ENCODE measurements at places on chromosomes 6 and 20. TPM values are rescaled to one million over a fixed set of nuclear protein-coding genes. Genes with fewer than 3 reads are reported as not detected.

The SAPCD1 gene
- 5.8 TPM for total RNA-seq

The SLC22A16 gene
- 0.17 TPM for total RNA-seq

The LY6G6F gene
- total RNA-seq: not detected

The GTSF1L gene
- total RNA-seq: not detected

The REM1 gene
- total RNA-seq: not detected

The THBS2 gene
- total RNA-seq: 43.2 TPM

The TFB1M gene
- 26.5 TPM for total RNA-seq

The HLA-DPB1 gene
- 4.0 TPM for total RNA-seq

The SCRT2 gene
- not detected for total RNA-seq

The SPATA25 gene
- 0.15 TPM for total RNA-seq

The RSPH9 gene
- total RNA-seq: 0.74 TPM

The SLC17A1 gene
- total RNA-seq: not detected

The PGBD1 gene
- 7.1 TPM for total RNA-seq

The PSORS1C1 gene
- 0.15 TPM for total RNA-seq

The SLC22A23 gene
- under 0.01 TPM for total RNA-seq

The CPNE5 gene
- not detected for total RNA-seq

The SNPH gene
- total RNA-seq: 6.4 TPM

The CUTA gene
- 380 TPM for total RNA-seq

The PRRT1 gene
- 0.17 TPM for total RNA-seq

The SLC4A11 gene
- total RNA-seq: 0.89 TPM

The BPIFB3 gene
- total RNA-seq: not detected

The SLC32A1 gene
- total RNA-seq: not detected

The ECT2L gene
- total RNA-seq: not detected

The CLVS2 gene
- total RNA-seq: not detected

The MCCD1 gene
- not detected for total RNA-seq

The TSBP1 gene
- total RNA-seq: not detected

The ADGB gene
- total RNA-seq: not detected

The SCGN gene
- not detected for total RNA-seq

The ZBTB9 gene
- total RNA-seq: 3.7 TPM

The OR2H2 gene
- total RNA-seq: not detected

The TRAPPC3L gene
- not detected for total RNA-seq

The BMP7 gene
- not detected for total RNA-seq

The CYP24A1 gene
- total RNA-seq: 0.17 TPM

The TMEM239 gene
- not detected for total RNA-seq

The FKBP1C gene
- under 0.01 TPM for total RNA-seq

The ADISSP gene
- total RNA-seq: 77.5 TPM

The COL20A1 gene
- not detected for total RNA-seq

The ZNF165 gene
- total RNA-seq: 0.45 TPM

The FNDC1 gene
- 0.17 TPM for total RNA-seq

The GPR6 gene
- total RNA-seq: not detected

The TRIM15 gene
- not detected for total RNA-seq

The LY86 gene
- total RNA-seq: not detected

The HLA-DRB5 gene
- total RNA-seq: not detected

The MYT1 gene
- total RNA-seq: not detected

The PTPRT gene
- total RNA-seq: not detected

The POU5F1 gene
- total RNA-seq: not detected

The ZC2HC1B gene
- total RNA-seq: not detected

The NAPB gene
- 2.2 TPM for total RNA-seq

The GPLD1 gene
- total RNA-seq: 0.15 TPM

The UBE2C gene
- 225 TPM for total RNA-seq

The HMGN4 gene
- total RNA-seq: 84.2 TPM

The PRSS35 gene
- total RNA-seq: 2.7 TPM

The TP53TG5 gene
- total RNA-seq: not detected

The SYTL3 gene
- total RNA-seq: 0.84 TPM

The SRSF12 gene
- total RNA-seq: 0.34 TPM

The SYCP2 gene
- under 0.01 TPM for total RNA-seq

All from bronchus fibroblast of lung (primary cell).